Aorta (tissue), 5 donors: ENCODE measurements at places on chromosomes 13 and 19.

DNA sequence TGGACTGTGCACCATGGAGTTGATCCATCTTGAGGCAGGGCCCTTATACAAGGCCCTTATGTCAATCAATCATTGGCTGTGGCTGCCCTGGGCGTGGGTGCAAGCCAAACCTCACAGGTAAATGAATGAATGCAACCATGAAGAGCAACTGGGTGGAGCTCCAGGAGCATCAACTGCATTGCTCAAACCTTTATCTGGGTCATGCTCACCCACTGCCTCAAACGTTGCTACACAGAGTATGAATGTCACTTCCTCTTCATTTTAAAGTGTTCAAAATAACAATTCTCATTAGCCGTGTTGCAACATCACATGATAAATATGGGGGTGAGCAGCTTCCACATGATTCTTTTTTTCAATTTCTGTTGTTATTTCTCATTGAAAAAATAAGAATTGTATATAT, 6.4 kb upstream of the ZNF333 start:
- no peak for DNase-seq

DNA sequence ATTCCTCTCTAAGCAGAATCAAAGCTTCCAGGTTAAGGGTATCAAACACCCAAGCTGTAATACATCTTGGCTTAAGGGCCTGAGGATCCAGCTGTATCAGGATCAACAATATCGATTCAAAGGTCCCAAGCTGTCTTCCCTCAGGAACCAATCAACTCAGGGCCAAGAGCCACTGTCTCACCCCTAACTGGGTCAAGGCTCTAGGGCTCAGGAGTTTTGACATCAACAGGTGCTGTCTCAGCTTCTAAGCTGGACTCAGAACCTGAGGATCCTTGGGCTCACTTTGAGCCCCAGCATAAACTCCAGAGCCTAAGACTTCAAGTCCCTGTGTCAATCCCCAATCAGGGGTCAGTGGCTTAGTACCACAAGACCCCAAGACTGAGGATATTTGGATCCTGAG, 917 bp downstream of the FBXW9 start:
- DNase-seq = no peak

GRCh38 chr19:29939628-29940027, 2.4 kb upstream of the URI1 start:
- DNase-seq = no peak

DNA sequence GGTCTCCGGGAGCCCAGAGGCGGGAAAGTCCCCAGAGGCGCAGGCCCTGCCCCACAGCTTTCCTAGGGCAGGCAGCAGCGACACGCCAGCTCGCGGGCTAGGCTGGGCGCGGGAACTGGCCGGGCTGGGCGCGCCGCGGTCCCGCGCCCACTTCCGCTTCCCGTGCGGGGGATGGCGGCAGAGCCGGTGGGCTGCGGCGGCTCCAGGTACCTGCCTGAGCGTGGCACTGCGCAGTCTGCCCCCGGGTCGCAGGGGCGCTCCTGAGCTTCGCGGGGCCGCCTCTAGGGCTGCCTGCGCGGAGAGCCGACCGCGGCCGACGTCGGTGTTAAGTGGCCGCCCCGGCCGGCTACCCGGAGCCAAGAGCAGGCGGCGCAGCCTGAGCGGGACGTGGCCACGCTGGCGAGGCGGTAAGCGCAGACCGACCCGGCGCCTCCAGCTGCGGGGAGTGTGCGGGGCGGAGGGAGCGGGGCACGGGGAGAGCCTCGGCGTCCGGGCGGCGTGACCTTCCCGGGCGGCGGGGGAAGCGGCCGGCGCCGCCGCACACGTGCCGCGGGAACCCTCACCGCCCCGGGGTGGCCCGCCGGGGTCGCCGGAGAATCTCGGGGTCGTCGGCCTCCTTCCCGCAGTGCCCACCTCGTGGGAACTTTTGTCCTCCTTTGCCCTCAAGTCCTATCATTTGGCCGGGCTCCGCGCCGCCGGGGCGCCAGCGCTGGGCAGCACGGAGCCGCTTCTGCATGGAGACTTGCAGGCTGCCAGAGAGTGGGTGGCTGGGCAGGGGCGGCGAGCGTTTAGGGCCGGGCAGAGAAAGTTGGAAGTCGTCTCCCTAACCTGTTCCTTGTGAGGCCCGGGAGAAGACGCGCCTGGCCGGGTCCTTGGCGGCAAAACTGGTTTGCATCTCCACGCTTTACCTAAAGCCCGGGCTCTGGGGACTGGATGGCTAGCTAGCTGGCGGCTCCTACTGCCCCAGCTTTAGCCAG, 31.4 kb upstream of the MPHOSPH8 start:
- peak; percentile 80 for DNase-seq

DNA sequence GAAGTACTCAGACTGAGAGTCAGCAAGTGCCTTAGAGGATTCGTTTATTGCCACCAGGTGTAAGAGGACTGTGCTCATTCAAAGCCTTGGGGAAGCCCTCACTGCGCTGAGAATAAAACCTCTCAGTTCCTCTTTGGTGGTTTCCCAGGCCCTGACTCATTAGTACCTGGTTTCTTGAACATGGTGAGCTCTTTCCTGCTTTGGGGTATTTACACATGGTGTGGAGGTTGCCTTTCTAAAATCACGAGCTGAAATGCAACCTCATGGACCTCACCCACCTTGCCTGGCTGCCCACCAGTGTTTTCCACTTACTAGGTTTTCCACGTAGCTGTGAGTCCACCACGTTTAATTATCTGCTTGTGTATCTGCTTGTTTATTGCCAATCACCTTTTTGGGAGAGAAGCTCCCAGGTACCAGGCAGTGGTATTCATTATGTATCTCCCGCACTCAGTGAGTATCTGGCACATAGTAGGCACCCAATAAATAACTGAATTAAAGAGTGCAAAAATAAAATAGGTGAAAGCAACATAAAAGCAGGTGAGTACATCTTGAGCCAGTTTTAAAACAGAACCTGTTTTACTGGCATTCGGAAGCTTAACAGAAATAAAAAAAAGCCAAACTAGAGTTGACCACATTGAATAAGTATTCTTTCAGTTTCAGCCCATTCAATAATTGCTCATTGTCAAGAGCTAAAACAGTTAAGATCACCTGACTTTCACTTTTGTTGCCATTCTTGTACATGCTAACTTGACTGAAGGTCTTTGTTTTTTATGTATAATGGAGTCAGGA, 533.0 kb downstream of the MYO16 start:
- DNase-seq = no peak

GRCh38 chr13:51818781-51819511, 15.0 kb upstream of the DHRS12 start:
- peak; percentile 76 for DNase-seq

GRCh38 chr19:54352041-54352440, 12.7 kb downstream of the LAIR1 start:
- DNase-seq = no peak

- DNase-seq = no peak
These were observed 1.5 kb downstream of the FNDC3A start for GRCh38 chr13:48977286-48977625.

DNA sequence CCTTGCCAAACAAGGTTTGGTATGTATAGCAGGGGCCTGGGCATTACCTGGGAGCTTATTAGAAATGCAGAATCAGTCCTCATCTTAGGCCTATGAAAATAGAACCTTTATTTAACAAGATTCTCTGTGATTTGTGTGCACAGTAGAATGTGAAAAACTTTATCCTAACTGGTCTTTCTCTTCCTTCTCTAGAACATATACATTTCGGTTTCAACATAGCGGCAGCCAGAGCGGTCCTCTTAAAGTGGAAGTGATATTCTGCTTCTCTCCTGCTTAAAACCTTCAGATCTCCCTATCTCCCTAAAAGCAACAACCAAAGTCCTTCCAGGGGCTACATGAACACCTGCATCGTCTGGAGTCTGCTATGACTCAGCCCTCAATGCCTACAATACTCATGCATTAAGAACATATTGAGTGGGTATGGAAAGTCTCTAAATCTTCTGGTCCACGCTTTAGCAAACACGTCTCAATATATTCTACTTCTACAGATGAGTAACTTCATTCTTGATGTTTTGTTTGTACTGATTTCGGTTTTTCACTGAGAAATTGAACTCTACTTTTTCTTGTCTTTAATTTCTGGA, 84.5 kb downstream of the SPRY2 start:
- DNase-seq = no peak

DNA sequence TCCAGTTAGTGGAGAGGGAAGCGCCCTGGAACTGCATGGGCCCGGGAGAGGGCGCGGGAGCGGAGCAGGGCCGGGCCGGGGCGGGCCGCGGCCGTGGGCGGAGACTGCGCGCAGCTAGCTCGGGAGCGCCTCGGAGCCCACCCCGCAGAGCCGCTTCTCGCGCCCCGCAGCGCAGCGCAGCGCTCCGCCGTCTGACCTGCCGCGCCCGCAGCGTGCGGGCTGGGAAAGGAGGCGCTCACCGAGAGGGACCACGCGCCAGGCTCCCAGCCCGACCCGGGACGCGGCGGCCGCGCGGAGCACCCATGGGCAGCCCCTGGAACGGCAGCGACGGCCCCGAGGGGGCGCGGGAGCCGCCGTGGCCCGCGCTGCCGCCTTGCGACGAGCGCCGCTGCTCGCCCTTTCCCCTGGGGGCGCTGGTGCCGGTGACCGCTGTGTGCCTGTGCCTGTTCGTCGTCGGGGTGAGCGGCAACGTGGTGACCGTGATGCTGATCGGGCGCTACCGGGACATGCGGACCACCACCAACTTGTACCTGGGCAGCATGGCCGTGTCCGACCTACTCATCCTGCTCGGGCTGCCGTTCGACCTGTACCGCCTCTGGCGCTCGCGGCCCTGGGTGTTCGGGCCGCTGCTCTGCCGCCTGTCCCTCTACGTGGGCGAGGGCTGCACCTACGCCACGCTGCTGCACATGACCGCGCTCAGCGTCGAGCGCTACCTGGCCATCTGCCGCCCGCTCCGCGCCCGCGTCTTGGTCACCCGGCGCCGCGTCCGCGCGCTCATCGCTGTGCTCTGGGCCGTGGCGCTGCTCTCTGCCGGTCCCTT, at the start of gene MLNR:
MLNR (plus strand) TSS at position 303 of the 820 bp plus-strand sequence; CDS start at position 303, 0 bp downstream.
- DNase-seq = no peak

- no peak for DNase-seq
These were observed 538 bp downstream of the ZNF428 start for GRCh38 chr19:43618921-43619261.

DNA sequence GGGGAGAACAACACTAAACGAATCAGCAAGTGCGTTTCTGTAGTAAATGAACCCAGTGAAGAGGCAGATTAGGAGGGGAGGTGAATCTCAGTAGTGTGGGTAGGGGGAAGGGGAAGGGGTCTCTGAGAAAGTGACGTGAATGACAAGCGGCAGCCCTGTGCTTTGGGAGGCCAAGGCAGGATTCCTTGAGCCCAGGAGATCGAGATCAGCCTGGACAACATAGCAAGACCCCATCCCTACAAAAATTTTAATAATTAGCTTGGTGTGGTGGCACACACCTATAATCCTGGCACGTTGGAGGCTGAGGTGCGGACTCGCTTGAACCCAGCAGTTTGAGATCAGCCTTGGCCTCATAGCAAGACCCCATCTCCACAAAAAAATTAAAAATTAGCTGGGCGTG, 8.1 kb downstream of the PLK5 start:
- no peak for DNase-seq

GRCh38 chr13:33328701-33329100, 43.1 kb upstream of the STARD13 start:
- DNase-seq = no peak

DNA sequence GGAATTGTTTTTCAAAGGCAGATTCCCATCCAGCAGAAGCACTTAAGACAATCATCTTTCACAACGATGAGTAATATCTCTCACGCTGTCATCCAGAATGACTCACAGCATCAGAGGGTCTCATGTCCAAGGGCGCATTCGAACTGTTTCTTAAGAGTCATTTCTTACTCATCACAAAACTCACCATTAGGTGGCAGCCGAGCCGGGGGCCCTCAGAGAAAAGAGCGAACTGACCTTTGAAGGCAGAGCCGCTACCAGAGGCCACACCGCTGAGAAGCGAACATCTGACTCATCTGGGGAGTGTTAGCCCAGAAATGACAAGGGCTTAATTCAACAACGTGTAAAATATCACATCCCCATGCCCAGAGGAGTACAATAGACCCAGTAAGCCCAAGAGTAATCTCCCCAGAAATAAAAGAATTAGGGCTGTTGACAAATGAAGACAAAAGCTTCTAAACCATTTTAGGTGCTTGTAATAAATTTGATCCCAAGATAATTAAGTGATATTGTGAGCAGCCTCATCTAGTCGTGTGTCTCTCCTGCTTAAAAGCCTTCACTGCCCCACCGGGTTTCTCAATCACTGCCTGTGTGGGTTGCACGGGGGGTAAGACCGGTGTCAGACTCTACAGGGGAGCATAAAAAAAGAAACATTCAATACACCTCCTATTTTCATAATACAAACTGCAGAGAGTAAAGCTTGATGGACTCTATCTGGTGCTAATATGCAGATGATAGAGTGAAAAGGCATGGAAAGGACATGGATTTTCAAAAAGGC, 96.2 kb downstream of the CYSLTR2 start:
- DNase-seq = peak; percentile 87

DNA sequence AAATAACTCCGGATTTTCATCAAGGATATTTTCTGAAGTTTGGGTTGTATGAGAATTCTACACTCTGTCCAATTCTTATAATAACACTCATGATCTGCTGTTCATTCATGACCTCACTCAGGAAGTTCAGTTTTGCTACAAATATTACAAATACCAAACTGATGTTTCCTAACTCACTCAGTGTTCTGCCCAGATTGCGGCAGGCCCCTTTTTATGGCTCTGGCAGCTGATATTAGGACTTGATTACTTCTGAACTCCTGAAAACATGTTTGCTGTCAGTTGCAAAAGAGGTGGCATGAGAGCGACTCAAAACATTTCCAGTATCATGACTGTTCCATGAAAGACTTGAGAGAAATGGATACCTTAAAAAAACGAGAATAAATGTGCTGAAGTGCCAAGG, 188.0 kb downstream of the RGCC start:
- DNase-seq = no peak

- DNase-seq = no peak
These were observed 54.3 kb downstream of the GARRE1 start for GRCh38 chr19:34308381-34309367.

- no peak for DNase-seq
These were observed 28.7 kb downstream of the DNMT1 start for GRCh38 chr19:10166046-10166445.

GRCh38 chr13:39631307-39631706, 24.2 kb upstream of the COG6 start:
- DNase-seq = no peak

DNA sequence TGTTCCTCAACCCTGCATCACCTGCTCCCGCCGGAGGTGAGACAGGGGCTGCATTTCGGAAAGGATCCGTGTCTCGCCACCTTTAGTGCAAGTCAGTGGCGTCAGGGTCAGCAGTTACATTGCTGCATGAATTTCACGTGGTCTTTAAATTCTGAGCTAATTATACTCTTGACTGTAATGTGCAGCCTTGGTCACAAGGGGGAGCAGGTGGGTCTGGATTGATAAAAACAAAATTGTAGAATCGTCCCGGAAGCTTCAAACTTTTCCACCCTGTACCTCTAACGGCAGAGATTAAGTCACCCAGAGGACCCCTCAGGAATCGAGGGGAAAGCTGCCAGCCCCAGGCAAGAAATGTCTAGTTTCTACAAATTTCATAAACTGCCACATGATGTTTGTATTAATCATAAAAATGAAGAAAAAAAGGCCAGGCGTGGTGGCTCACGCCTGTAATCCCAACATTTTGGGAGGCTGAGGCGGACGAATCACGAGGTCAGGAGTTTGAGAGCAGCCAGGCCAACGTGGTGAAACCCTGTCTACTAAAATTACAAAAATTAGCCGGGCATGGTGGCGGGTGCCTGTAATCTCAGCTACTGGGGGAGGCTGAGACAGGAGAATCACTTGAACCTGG, 20.2 kb downstream of the BBC3 start:
- DNase-seq = no peak
